ENCODE measurements at places on chromosomes 12 and 14. TPM values are rescaled to one million over a fixed set of nuclear protein-coding genes. Genes with fewer than 3 reads are reported as not detected.

Gene MYBPC1
- not detected for total RNA-seq

Gene PAPLN
- total RNA-seq: 2.8 TPM

Gene PSMD9
- 145 TPM for total RNA-seq

Gene RNASE1
- total RNA-seq: 7.1 TPM

Gene KLHDC1
- 3.8 TPM for total RNA-seq

Gene NXPH4
- 1.2 TPM for total RNA-seq

Gene CRIP2
- 141 TPM for total RNA-seq

Gene ZDHHC22
- total RNA-seq: not detected

Gene GLT1D1
- not detected for total RNA-seq

Gene CHD8
- total RNA-seq: 51.1 TPM

Measured in aortic smooth muscle cell (primary cell).